ENCODE measurements at places on chromosomes 4 and X.
A peak's percentile ranks its signal among the peaks of the same experiment; 100 is the strongest.

DNA sequence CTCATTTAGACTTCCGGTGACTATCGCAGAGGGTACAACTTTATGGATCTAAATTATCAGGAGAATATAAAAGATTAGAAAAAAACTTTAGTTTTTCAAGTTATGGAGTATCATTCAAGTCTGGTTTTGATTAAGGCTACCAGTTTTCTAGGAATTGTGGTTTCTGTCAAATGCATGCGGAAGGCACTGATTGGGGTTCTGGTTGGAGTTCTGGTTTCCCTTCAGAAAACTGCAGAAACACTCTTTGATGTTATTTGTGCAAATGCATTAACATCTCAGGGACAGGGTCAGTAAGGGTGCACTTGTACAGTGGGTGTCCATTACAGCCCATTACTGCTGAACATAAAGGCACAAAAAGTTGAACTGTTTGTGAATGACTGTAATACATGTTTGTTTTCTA, 100.2 kb downstream of the LIMCH1 start:
- DNase-seq, result no peak

GRCh38 chrX:16711219-16711811, 1.2 kb downstream of the CTPS2 start:
- DNase-seq, result no peak

DNA sequence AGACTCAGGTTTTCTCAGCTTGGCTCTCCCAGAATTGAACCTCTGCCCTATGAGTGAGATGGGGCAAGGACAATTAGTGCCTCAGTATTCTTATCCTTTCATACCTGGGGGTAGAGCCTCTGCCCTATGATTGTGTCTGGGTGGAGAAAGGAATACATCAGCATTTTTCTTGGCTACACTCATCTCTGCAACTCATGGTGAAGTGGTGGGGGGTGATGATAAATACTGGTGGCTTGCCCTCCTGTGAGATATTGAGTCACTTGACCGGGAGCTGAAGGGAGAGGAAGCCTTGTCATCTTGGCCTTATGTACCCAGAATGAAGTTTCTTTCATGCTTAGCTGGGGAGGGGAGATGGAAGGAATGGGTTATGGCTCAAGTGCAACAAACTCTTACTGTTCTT, 71.3 kb upstream of the ENOX2 start:
- no peak for DNase-seq

GRCh38 chr4:182838535-182838934, 78.7 kb downstream of the DCTD start:
- no peak for DNase-seq

DNA sequence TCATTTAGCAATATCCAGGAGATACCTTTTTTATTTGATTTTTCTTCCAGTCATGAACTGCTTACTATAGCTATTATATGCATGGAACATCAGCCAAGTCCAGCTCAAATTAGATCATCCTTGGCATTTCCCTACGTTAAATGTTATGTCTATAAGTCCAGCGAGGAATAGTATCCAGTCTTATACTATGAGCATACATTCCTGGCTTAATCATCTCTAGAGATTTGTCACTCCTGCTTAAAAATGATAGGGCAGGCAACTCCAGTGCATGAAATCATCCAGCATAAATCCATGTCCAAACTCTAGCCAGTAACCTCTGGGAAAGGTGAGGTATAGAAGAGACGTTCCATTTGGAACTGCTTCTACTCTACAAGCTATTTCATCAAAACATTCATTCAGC, 126.7 kb upstream of the VCX2 start:
- DNase-seq, result no peak

DNA sequence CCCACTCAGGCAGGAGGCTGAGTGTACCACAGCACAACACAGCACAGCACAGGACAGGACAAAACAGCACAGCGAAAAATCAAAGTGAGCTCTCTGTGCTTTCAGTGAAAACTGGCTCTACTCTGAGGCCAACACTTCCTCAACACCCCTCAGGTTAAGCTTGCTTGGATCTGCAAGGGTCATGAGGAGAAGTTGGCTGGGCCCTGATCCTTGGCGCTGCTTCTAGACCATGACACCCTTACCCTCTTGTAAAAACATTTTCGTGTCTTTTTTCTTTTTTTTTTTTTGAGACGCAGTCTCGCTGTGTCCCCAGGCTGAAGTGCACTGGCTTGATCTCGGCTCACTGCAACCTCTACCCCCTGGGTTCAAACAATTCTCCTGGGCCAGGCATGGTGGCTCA, 25.3 kb downstream of the USP46 start:
- no peak for DNase-seq

DNA sequence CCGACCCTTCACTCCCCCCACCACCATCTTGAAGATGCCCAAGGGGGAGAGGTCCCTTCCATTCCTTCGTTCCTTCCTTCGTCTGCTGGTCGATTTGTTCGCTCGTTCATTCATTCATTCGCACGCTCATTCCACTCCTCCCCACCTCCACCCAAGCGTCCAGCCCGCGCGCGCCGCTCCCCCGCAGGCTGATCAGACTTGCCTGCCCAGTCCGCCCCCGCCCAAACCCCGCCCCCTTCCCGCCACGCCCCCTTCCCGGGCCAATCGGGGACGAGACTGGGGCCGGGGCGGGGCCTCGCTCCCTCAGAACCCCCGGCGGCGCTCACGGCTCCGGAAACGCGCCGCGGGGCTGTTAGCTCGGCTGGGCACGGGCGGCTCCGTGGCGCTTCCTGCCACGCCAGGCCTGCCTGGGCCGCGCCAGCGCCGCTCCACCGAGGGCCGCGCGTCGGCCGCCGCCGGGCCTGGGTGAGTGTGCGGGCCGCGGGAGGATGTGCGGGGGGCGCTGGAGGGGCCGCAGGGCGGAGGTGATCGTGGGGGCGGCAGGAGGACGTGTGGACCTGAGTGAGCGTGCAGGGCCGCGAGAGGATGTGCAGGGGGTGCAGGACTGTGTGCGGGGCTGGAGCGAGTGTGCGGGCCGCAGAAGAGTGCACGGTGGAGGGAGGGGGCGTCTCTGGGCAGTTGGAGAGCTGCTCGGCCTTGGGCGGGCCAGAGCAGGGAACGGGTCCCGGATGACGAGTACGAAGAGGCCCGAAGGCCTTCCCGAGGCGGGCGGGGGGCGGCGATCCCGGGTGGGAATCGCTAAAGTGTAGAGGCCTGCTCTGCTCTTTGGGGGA, at the start of gene ZNF275:
Gene ZNF275 (plus strand): TSS at position 333 of the 833 bp plus-strand sequence. CDS start 2,527 bp downstream, outside the sequence.
- peak; percentile 24 for DNase-seq

GRCh38 chrX:118114971-118115370, 1.6 kb downstream of the KLHL13 start:
- no peak for DNase-seq

GRCh38 chr4:156764846-156765245, 206.8 kb downstream of the PDGFC start:
- no peak for DNase-seq

DNA sequence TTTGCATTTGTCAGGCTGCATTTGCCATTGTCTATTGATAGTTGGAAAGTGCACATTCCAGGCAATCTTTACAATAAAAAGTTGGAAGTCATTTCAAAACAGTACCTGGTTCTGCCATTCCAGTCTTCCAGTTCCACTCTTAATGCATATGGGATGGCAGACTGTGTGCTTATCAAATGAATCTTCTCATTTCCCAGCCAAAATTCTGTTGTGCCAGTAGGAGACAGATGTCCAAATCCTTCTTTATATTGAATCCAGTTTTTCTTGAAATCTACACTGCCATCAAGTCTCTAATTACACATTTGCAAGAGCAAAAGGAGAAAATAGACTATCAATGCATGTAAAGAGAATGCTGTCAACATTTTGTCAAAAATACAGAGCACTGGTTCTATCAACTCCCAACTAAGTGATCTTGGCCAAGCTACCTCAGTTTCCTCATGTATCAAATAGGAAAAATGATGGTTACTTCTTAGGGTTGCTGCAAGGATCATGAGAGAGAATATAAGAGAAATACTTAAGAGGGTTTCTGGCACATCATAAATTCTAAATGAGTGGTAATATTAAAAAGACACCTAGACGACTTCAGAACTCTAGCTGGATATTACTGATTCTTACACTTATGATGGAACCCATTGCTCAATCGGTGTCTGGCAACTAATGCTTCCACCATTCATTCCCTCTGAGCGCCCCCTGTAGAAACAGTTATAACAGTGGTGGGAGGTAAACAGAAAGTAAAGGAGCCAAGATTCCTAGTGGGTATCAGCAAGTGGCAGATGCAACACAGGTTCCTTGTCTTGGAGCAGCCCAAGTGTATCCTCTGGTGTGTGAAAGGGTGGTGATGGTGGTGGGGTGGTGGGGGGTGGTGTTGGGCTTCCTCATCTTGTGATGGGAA, 3.8 kb downstream of the FGG start:
- no peak for DNase-seq

Data from AG04450 (cell line).